ENCODE measurements at places on chromosomes 7 and 10.
A peak's percentile ranks its signal among the peaks of the same experiment; 100 is the strongest.

DNA sequence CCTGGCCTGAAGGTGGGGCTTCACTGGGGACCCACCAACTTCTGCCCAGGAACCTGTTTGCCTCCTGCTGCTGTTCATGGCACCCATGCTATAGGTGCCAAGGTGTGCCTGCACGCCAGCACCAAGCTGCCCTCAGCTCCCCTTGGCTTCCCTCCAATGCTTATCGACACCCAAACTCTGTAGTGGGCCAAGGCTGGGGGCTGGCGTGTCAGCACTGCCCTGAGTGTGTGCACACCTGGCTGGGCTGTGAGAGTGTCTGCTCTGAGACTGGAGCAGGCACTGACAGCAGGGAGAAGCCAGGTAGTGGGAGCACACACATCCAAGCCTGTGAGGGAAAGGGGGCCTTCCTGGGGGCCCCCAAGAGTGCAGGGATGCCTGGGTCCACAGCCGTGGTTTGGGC is 43.1 kb upstream of the TUBB8 start:
- no peak for DNase-seq

DNA sequence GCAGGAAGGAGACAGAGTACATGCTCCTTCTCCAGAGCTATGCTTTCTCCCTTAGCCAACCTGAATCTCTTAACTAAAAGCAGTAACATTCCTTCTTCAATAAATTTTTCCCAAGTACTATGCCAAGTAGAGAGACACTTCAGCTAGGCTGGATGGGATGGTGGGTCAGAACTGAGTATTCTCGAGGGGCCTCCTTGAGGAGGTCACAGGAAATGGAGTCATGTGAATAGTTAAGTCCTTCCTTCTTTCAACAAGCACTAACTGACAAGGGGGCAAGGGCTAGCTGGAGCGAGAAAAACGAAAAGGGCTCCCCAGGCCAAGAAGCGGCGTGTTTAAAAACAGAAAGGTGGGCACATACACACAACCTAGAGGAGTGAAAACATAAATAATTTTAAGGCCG is 5.5 kb downstream of the RSU1 start:
- DNase-seq = no peak

DNA sequence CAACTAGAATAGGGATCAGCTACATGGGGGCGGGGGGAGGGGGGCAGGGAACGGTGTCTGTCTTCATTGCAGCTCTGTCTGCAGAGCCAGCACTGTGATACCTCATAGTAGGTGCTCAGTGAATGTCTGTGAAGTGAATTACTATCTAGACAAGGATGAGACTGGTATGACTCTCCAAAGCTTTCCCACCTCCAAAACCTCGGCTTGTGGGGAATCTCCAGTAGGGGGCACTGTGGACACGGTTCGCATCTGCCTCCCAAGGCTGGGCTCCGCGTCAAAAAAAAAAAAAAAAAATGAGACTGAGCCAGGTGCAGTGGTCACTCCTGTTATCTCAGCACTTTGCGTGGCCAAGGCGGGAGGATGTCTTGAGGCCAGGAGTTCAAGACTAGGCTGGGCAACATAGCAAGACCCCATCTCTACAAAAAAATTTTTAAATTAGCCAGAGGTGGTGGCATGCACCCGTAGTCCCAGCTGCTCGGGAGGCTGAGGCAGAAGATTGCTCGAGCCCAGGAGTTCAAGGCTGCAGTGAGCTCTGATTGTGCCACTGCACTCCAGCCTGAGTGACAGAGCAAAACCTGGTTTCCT is 9.6 kb downstream of the TRIM56 start:
- no peak for DNase-seq

GRCh38 chr7:131835141-131835540 is 278.7 kb upstream of the PODXL start:
- no peak for DNase-seq

DNA sequence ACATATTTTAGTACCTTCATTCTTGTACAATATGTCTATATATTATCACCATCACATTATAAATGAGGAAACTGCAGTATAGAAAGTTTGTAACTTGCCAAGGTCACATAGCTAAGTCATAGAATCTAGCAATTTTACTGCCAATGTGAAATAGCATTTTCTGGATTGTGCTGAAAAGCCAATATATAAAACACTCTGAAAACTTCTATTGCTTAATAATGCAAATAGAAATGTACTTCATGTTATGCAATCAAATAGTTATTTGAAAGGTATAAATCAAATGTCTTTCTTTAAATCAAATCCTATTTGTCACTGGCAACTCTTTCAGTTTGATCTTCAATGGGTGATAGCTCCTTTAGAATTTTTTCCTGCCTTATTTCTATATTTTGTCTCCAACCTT is 129.5 kb downstream of the TMEM26 start:
- no peak for DNase-seq

DNA sequence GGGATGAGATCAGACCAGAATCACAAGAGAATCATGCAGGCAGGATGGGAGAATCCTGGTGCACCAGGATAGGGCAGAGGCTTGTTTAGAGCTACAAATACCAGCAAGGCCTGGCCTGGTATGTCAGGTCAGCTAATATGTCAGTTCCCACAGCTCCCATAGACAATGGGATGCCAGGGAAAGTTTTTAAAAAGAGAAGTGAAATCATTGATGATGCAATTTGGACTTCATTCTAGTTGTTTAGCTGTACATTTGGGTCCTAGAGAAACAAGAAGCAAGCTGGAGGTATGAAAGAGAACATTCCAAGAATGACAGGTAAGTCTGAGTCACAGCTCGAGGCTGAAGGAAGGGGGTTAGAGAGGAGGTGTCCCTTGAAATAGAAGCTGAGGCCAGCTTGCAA is 45.2 kb downstream of the GPR141 start:
- no peak for DNase-seq

DNA sequence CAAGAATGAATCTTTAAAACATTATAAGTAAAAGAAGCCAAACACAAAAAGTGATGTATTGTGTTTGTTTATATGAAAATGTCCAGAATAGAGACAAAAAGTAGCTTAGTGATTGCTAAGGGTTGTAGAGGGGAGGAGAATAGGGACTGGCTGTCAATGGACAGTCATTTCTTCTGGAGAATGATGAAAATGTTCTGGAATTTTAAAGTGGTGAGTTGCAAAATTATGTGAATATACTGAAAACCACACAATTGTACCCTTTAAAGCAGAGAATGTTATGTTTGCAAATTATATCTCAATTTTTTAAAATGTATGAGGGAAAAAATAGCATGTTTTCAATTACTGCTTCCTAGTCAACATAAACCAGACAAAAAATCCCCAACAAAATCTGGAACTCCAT is 174.2 kb downstream of the KMT2E start:
- no peak for DNase-seq

DNA sequence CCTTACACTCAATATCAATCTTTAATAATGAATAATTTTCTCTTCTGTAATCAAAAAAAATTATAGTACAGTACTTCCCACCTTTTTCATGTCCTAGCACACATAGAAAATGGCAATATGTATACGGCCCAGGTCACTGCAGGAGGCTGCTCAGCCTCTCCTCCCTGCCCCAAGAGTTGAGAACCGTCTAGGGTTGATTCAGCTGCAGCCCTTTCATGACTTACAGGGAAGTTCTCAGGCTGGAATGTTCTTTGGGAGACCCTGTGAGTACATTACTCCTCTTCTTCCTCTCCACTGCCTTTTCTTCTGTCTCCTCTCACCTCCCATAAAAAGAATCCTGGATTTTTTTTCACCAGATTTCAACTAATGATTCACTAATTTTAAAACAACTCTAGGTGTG is 180.0 kb downstream of the HDAC9 start:
- no peak for DNase-seq

DNA sequence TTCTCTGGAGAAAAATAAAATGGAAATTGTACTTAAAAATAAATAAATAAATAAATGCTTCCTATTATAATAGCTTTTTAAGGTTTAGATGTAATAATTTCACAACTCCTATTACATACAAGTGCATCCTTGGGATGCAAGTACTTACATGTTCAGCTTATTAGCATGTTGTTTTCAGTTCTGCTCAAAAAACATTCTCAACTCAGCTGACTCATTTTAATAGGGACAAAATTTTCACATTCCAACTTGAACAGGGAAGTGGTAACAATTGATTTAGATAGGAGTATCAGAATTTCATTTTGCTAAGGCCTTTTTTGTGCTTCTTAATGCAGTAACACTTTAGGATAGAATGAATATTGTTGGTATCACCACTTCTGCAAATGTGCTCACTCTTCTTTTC is 16.7 kb upstream of the PAPSS2 start:
- no peak for DNase-seq

- DNase-seq = no peak
Observed at GRCh38 chr10:58715061-58715460, 202.4 kb downstream of the BICC1 start.

DNA sequence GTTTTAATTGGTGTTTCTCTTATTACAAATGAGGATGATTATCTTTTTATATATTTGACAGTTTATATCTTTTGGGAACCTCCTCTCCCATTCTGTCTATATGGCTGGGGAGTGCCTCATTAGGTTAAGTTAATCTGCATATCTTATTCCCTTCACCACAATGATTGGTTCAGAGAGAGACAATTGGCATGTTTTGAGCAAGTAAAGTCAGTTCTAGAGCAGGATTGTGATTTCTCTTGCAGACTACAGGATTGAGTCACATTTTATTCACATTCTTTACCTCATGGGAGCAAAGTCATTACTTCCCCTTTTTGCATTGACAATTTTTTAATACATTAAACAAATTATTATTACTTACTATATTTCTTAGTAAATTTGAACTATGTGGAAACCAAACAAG is 345.6 kb downstream of the MDFIC start:
- peak; percentile 11 for DNase-seq

GRCh38 chr10:104329735-104330134 is 8.5 kb downstream of the ITPRIP start:
- no peak for DNase-seq

DNA sequence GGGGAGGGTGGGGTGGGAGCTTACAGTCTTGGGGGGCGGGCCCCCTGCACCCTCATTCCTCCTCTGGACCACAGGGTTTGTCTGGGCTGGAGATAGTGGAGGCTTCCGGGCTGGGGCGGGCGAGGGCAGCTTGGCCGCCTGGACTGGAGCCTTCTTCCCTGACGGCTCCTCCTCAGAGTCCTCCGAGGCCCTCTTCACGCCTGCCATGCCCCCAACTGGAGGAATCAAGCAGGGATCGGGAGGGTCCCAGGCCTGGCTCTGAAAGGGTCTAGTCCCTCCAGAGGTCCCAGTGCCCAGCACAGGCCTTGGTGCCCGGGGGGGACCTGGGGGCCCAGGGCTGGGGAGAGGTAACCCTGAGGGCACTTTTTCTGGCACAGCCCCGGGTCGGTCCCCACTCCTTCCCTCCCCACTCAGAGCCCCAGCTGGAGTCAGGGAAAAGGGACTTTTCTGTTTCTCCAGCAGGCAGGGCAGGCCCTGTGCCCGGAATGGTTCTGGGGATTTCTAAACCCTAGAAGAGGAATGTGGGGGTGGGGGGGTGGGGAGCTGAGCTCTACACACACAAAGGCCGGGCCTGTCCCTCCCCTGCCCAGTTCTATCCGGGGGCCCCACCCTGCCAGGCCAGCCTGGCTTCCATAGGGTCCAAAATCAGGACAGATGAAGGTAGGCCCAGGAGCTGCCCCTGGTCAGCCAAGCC is 11.6 kb downstream of the MICALL2 start:
- no peak for DNase-seq

DNA sequence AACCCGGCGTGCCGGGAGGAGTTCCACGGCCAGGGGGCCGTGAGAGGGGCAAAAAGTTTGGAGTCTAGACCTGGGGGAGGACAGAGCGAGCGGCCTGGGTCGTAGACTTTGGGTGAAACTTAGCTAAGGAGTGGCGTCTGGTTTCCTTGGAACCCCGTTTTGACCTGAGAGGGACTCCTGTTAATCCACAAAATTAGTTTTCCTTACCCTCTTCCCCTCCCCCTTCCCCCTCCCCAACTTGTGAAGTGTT is 574 bp downstream of the MARCHF5 start:
- DNase-seq = no peak

- DNase-seq = no peak
Observed at GRCh38 chr7:90239050-90239449, 5.9 kb upstream of the CFAP69 start.

GRCh38 chr7:75756206-75756990 is 15.6 kb downstream of the CCL26 start:
- no peak for DNase-seq

- DNase-seq = no peak
Observed at GRCh38 chr7:95318501-95319100, 5.7 kb downstream of the PON1 start.

DNA sequence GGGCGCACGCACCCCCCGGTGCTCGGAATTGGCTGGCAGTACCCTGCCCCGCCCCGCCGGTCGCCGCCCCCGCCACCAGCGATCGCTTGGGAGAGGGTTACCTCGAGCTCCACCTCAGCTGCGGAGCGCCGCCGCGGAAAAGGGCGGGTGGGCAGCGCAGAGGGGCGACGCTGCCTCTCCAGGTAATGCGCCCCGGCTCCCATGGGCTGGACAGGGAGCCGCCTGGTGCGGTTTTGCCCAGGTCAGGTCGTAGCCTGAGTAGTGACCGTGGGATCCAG is 1.3 kb downstream of the PFKFB3 start:
- no peak for DNase-seq

GRCh38 chr7:130897515-130898419 is 163.8 kb upstream of the KLF14 start:
- DNase-seq = no peak

- DNase-seq = no peak
Observed at GRCh38 chr10:124283215-124283948, 135.3 kb downstream of the OAT start.

- no peak for DNase-seq
Observed at GRCh38 chr10:17213646-17214349, 12.3 kb upstream of the TRDMT1 start.

- DNase-seq = no peak
Observed at GRCh38 chr10:66799474-66799873, 126.4 kb upstream of the LRRTM3 start.

GRCh38 chr7:45443263-45443662 is 130.9 kb upstream of the ADCY1 start:
- no peak for DNase-seq

DNA sequence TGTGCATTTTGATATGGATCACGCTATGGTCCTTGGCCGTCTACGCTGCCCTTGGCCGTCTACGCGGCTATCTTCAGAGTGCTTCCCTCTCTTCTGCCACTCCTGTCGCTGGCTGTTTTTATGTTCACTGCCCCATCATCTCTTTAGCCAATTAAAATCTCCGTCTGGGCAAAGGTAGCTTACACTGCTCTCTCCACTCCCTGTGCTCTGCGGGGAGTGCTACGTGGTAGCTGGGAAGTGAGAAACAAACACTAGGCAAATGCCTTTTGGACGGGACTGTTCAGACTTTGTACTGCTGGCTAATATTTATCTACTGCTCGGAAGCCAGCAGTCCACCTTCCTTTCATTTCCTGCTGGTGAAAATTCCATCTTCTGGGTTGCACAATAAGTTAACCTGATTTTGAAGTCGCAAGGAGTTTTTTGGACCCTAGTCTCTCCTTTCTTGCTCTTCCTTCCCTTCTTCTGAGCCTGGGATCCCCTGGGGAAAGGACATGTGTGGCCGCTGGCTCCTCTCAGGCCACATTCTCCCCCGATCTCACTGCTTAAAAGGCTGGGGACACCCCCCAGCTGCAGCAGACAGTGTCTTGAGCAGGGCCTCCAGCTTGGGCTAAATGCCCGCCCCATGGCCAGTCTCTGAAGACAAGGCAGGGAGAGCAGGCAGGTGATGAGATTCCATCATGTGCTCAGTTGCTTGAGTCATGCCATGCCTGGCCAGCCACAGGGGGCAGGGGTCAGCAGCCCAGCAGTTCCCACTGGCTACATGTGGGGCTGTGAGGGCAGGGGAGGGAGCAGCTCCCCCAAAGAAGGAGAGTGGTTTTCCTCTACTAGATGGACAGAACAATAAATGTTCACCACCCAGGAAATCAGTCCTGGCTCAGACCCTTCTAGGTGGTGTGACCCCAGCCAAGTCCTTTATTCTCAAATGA is 25.5 kb upstream of the RBM33 start:
- DNase-seq = no peak

All from NCI-H1436 treated with DMSO at 0.1 percent for 48 hours (cell line).